ENCODE measurements at places on chromosomes 7 and 10.

DNA sequence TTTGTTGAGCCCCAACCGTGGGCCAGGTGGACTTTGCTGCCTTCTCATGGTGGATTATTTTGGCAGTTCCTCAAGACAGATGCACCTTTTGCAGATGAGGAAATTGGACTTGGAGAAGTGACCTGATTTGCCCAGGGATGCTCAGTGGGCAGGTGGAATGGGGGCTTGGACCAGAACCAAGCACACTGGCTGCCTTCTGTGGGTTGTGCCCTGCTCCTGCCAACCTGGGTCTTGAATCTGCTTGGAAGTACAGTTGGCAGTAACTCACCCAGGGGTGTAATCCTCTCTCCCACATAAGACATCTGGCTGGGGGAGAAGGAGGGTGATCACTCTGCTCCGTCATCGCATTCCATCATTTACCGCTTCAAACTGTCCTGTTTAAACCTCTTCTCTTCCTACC, 110.5 kb upstream of the GPR26 start:
- DNase-seq: no peak

DNA sequence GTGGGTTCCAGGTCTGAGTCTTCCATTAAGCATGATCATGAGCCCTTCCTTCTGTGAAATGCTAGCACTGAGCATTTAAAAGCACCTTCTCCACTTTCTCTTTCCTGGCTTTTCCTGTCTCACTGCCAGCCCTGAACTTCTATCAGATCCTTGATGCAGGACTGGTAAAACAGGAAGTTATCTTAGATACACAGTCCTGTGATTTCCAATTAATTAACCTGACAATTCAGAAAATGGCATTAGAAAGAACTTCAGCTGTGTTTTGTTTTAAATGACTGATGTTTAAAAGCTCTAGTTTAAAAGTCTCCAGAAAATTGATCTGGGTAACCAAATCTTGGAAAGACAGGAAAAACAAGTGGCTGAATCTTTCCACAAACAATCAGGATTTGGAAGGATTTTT, 79.0 kb upstream of the MACROH2A2 start:
- DNase-seq: no peak

- no peak for DNase-seq
Measured at GRCh38 chr7:33233659-33234058, 104.3 kb downstream of the BBS9 start.

GRCh38 chr7:128347647-128348097, 4.0 kb upstream of the RBM28 start:
- DNase-seq: peak; percentile 60

GRCh38 chr10:69573056-69573806, at the start of gene NEUROG3:
NEUROG3 (minus strand) TSS chr10:69573422; CDS start chr10:69573043, 379 bp downstream.
- no peak for DNase-seq

- DNase-seq: no peak
Measured at GRCh38 chr10:94416896-94417295, 14.6 kb downstream of the TBC1D12 start.

- DNase-seq: no peak
Measured at GRCh38 chr7:43148161-43148731, 35.8 kb downstream of the HECW1 start.

DNA sequence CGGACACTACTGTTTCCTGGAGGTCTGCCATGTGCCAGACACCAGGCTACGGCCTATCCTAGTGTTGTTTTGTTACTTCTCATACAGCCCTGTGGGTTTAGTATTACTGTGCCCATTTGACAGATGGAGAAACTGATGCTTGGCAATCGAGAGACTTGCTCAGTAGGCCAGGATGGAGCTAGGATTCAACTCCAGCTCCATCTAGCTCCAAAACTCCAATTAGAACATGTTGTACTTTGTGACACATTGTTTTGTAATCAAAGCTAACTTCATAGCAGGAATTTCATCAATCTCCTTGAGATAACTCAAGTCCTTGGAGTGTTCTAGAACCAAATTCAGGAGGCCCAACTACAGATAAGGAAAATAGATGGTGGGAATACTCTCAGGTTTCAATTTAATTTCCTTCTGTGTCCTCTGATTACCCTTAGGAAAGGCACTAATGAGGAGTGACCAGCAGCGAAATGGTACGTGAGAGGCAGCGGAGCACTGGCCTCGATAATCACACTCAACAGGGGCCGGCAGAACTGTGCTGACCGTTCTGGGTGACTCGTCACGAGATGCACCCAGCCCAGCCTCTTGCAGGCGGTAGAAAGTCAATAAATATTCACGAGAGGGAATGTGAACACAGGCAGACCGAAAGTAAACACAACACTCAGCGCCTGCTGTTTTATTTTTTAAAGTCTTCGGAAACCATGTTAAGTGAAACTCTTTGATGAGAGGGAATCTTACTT, 269.6 kb upstream of the NEBL start:
- DNase-seq: no peak

DNA sequence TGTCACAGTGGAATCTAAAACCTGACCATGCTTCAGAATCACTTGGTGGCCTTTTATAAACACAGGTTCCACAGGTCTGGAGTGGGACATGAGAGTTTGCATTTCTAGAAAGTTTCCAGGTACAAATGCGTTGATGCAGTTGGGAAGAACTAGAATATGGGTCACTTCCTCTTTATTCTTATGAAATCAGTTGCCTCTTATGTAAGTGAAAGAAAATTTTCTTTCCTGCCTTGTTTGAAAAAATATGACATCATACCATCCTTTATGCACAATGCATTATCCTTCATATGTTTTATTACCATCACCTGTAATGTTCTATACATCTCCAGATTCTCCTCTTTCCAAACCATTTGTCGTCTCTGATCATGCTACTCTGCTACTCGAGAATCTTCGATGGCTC, 44.0 kb downstream of the PLXNA4 start:
- peak; percentile 5 for DNase-seq

GRCh38 chr10:107913317-107914294, 749.1 kb upstream of the SORCS1 start:
- no peak for DNase-seq

DNA sequence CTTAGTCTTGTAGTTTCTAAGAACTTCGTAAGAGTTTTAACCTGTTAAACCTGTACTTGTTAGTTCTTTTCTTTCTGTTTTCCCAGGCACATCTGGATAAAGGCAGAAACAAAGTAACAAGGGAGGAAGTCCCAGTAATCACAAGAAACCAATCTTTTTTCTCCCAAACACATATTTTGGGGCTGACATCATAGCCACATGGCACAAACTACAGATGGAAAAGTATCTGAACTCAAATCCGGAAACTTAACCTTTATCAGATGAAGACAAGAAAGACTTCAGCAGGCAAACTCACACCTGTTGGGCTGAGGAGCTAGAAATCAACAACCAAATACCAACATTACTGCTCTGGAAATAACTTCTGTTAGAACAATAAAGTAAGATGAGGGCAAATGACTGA, 67.1 kb downstream of the CUBN start:
- no peak for DNase-seq

GRCh38 chr7:12646139-12646538, 41.3 kb upstream of the ARL4A start:
- no peak for DNase-seq

GRCh38 chr10:60237977-60238758, 151.5 kb downstream of the ANK3 start:
- peak; percentile 3 for DNase-seq

- no peak for DNase-seq
Measured at GRCh38 chr10:85961479-85962067, 405.0 kb downstream of the GRID1 start.

- no peak for DNase-seq
Measured at GRCh38 chr7:116570306-116570705, 45.5 kb downstream of the CAV1 start.

DNA sequence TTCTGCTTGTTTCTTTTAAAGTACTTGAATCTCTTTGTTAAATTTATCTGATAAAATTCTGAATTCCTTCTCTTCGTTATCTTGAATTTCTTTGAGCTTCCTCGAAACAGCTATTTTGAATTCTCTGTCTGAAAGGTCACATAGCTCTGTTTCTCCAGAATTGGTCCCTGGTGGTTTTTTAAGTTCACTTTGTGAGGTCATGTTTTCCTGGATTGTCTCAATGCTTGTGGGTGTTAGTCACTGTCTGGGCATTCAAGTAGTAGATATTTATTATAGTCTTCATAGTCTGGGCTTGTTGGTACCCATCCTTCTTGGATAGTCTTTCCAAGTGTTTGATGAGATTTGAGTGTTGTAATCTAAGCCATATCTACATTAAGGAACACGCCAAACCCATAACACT, 1060.6 kb downstream of the LRMDA start:
- DNase-seq: no peak

DNA sequence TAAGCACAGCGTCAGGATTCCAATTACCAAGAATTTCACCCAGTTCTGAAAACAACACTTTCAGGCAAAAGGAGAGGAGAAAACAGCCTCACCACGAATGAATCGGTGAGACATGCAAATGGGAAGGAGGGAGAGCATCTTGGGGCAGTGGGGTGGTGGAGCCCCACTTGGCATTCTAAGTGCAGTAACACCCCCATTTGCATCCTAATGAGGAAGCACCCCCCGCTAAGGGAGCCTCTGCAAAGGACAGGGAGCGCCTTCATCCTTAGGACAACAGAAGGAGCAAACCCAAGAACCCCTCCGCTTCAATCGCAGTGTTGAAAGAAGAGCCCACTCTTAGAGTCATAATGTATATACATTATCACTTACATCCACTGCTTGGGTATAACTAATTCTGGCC, 46.8 kb downstream of the NRAP start:
- no peak for DNase-seq

- no peak for DNase-seq
Measured at GRCh38 chr7:73461782-73462285, 28.3 kb downstream of the FZD9 start.

GRCh38 chr7:28865601-28866144, 92.5 kb downstream of the TRIL start:
- no peak for DNase-seq

- no peak for DNase-seq
Measured at GRCh38 chr7:20963556-20964280, 177.0 kb upstream of the SP8 start.

DNA sequence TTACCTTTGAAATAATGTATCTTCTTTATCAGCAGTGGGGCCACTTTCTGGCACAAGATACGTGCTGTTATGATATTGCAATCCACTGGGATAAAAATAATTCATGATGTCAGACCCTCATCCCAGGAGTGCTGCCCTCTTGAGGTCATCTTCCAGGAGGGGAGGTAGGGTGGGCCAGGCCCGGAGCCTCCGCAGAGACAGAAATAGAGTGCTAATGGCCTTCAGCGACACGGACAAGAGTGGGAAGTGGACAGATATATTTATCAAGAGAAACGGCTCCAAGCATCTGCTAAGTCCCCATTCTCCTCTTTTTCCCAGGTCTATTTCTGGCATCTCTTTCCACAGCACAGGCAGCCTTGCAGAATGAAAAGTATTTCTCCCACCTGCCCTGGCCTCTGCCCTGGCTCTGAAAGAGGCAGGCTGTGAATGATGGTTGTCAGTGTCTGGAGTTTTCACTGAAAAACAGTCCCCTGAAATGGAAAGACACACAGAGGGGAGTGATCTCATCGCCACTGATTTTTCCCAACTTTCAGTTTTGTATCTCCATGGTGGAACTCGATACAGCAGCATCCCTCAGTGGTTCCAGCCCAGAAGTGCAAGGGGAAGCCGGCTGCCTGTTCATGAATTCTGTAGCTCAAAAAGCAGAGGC, 251.7 kb upstream of the MYO3A start:
- no peak for DNase-seq

GRCh38 chr10:33871061-33871956, 536.8 kb upstream of the NRP1 start:
- no peak for DNase-seq

- no peak for DNase-seq
Measured at GRCh38 chr10:77983384-77984341, 45.7 kb downstream of the POLR3A start.

DNA sequence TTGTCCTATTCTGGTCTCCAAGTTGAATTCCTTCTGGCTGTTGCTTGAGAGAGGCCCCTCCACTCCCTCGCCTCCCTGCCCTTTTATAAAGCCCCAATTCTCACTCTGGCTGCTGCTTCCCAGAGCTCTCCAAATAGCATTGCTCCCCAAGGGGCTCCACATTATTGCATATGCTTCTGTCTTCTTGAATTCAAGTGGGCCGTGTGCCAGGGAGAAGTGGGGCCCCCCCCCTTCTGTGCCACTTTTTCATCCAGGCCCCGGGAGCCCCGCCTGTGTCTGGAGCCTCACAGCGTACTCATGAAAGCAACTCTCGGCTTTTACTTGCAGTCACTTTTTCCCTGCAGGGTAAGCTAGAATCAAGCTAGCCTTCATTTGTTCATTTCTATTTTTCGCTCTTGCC, 265.1 kb downstream of the CCSER2 start:
- no peak for DNase-seq

DNA sequence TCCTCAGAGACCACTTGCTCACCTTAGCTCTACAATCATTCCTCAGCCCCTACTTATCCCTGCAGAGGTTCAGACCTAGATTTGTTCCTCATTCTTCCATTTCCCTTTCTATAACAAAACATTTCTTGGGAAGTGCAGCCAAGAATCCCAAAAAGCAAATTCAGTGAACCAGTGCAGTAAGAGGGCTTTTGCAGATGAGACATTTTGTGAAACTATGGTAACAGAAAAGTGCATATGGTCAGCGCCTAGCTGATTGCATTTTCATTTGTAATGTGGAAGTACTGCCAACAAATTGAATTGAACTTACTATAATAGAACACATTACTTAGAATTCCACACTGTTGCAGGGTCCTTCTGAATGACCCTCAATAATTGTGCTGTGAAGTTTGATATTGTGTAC, 18.6 kb downstream of the AGMO start:
- no peak for DNase-seq

DNA sequence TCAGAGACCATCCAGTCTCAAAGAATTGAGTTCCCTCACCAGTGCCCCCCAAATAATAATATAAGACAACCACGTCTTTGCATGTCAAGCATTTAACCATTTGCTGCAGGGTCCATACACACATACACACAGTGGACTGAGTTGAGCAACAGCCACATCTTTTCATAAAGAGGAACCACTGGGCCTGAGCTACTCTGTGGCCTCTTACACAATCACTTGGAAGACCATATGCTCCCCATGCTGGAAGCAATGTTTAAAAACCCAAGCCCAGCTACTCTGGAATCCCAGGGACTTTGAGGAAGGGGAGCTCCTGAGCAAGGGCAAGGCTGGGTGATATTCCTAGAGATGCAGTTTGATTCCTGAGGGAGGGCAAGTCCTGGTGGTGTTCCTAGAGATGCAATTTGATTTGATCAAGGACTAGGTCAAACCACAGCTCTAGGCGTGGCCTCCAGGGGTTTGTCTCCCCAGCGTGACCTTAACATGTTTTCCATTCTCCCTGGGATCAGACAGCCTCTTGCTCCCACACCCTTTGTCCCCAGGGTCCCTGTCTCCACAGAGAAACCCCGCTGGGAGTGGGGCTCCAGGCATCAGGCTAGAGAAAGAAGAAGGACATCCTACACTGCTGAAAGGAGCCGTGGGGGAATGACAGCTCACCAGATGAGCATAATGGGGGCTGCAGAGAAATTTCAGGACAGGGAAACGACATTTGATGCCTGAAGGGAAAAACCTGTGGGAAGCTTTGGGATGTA, 376.2 kb upstream of the MGMT start:
- DNase-seq: peak; percentile 44

DNA sequence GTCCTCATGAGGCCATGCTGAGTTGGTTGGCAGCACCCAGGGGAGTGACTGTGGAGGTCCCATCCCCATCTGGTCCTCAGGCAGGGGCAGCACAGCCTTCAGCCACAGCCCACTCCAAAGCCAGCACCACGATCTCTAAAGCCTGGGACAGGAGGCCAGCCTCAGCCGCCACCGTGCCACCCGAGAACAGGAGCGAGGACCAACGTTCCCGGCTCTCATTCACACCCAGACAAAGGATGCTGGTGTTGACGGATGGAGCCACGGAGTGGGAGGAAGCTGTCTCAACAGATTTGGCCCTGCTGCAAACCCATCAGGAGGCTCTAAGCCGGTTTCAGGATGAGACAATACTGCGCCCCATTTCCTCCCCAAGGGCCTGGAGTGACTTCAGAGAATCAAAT, 42.7 kb upstream of the PPP2R2D start:
- DNase-seq: no peak

Measured in AML-193 (cell line).